A549 treated with RU486 at 1 μM for 4 hours (cell line): ENCODE measurements at places on chromosomes 13 and 19. TPM values are rescaled to one million over a fixed set of nuclear protein-coding genes. Genes with fewer than 3 reads are reported as not detected.

The ZNF729 gene
- total RNA-seq, result not detected in 5 replicates

The TRMT1 gene
- total RNA-seq, result 34.4 to 39.6 TPM (median 38.0 TPM) in 5 replicates

The DMAC2 gene
- 103 to 125 TPM (median 108 TPM) in 5 replicates for total RNA-seq

The CRX gene
- total RNA-seq, result not detected in 5 replicates

The MISP3 gene
- total RNA-seq, result 2.2 to 4.8 TPM (median 4.3 TPM) in 5 replicates

The F2RL3 gene
- total RNA-seq, result not detected in 5 replicates

The ERCC2 gene
- 9.5 to 13.8 TPM (median 12.5 TPM) in 5 replicates for total RNA-seq

The CLC gene
- total RNA-seq, result not detected in 5 replicates

The ZNF235 gene
- total RNA-seq, result 2.5 to 3.9 TPM (median 3.3 TPM) in 5 replicates

The APLP1 gene
- 69.5 to 103 TPM (median 99.5 TPM) in 5 replicates for total RNA-seq
